ENCODE measurements at places on chromosomes 7 and 10.
A peak's percentile ranks its signal among the peaks of the same experiment; 100 is the strongest.

DNA sequence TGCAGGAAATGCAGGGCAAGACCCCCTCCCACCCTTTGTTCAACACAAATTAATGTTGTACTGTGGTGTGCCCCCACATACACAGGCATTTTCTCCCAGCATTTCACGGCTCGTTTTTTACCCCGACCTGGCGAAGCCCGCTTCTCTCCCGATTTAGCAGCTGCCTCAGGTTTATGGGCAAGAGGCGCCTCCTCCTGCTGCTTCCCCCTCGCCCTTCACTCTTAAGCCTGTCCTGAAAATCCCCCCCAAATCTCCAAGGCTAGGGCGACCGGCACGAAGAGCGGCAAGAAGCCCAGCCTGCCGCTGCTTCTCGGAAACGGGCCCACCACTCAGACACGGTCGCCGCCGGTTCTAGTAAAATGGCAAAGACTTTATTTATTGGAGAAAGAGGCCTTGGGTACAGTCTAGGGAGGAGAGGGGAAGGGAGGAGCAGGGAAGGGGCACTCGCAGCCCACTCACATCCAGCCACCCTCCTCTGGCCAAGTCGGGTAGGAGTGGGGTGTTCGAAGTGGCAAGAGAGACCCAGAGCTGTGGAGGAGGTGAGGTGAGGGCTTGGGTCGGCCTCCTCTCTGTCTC, 3.3 kb downstream of the LBX1 start:
- no peak overlapping the region for H3K4me3 ChIP-seq
- no peak for DNase-seq
- H3K36me3 ChIP-seq, result no peaks in the 10 kb centered on the region

- H3K27me3 ChIP-seq, result no peaks in the 10 kb centered on the region
- H3K4me1 ChIP-seq, result peaks cover 3% of the 10 kb centered on the region
- DNase-seq, result no peak
- peak overlapping the region; percentile 32 for H3K27ac ChIP-seq
Observed at GRCh38 chr7:93949423-93949822, 27.9 kb downstream of the GNG11 start.

- H3K4me1 ChIP-seq, result no peaks in the 10 kb centered on the region
- H3K27ac ChIP-seq, result no peak overlapping the region
- peaks cover 23% of the 10 kb centered on the region for H3K27me3 ChIP-seq
- DNase-seq, result peak; percentile 36
- H3K36me3 ChIP-seq, result no peaks in the 10 kb centered on the region
Observed at GRCh38 chr10:132845780-132846595, 60.0 kb upstream of the NKX6-2 start.

DNA sequence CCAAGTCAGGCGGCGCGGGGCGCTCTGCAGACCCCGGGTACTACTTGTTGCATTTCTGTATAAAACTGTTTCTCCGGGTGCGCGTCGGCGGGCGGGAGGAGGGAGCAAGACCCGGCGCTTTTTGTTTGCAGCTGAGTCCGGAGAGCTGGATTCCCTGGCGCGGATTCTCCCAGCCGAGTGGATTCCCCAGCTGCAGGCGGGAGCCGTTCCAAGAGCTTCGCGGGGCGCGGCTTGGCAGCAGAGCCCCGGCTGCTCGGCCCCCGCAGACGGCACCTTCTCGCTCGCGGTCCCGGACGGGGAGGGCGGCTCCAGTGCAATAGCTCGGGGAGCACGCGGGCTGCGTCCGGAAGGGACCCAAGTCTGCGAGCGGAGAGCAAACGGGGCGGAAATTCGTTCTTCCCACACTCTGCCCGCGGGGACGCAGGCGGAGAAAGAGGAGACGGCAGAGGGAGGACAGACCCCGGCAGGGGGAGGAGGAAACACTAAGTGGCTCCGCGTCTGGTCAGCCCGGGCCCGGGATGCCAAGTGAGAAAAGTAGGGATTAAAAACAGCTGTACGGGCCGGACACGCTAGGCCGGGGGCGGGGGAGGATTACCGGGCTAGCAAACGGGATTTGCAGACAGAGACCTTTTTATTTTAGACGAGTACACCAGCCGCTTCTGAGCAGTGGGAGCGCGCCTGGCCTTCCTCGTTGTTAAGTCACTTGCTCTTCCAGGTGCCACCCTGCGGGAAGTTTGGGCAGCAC, at the start of gene TRIL:
Gene TRIL (minus strand): TSS at position 96 of the 745 bp plus-strand sequence. CDS start 284 bp downstream, outside the sequence.
- H3K4me1 ChIP-seq, result no peaks in the 10 kb centered on the region
- no peaks in the 10 kb centered on the region for H3K36me3 ChIP-seq
- no peak within 1 kb of the TSS for H3K27ac ChIP-seq
- peaks cover 32% of the 10 kb centered on the region for H3K27me3 ChIP-seq

DNA sequence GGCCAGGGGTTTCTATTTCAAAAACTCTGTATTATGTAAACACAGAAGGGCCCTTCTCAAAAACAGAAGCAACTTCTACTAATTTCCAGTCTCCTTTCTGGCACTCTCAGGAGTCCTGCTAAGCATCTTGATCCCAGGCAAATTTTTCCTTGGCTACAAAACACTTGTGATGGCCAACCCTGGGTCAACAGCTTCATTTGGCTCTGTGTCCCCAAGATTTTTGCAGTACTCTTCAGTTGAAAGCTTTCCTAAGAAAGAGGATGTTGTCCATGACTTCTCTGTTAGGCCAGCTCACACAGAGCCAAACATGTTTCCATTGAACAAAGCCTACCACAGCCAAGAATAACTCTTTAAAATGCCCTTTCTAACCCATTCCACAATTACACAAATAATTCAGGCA, 99.0 kb upstream of the EGR2 start:
- peak overlapping the region; percentile 28 for H3K27ac ChIP-seq
- no peaks in the 10 kb centered on the region for H3K36me3 ChIP-seq
- H3K4me1 ChIP-seq, result peaks cover 17% of the 10 kb centered on the region
- DNase-seq, result no peak

GRCh38 chr10:103766751-103767505, 88.4 kb downstream of the SH3PXD2A start:
- no peak overlapping the region for H3K4me3 ChIP-seq
- H3K27ac ChIP-seq, result peak overlapping the region; percentile 98
- H3K4me1 ChIP-seq, result peaks cover 51% of the 10 kb centered on the region
- peaks cover 29% of the 10 kb centered on the region for H3K36me3 ChIP-seq
- no peak for DNase-seq

GRCh38 chr7:121373177-121373576, 22.9 kb downstream of the FAM3C start:
- no peak overlapping the region for H3K27ac ChIP-seq
- no peak overlapping the region for H3K4me3 ChIP-seq
- H3K27me3 ChIP-seq, result no peaks in the 10 kb centered on the region
- peaks cover 69% of the 10 kb centered on the region for H3K36me3 ChIP-seq
- H3K4me1 ChIP-seq, result no peaks in the 10 kb centered on the region
- no peak for DNase-seq

DNA sequence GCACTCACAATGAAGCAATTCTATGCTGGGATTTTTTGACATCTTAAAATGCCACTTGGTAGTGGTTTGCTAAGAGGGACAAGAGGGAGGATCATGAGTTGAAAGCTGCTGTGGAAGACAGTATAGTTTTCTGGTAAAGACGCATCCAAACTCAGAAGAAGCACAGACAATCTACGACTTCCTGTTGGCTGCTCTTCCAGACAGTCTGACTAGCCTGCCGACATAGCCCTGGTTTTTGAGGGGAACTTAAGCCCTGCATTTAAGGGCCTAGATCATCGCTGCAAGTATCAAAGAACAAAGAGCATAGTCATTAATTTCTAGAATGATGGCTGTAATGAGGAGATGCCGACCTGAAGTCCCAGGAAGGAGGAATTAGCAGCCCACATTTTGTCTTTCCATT, 99.9 kb upstream of the IKZF1 start:
- H3K4me1 ChIP-seq, result no peaks in the 10 kb centered on the region
- H3K27ac ChIP-seq, result no peak overlapping the region
- DNase-seq, result no peak
- H3K36me3 ChIP-seq, result no peaks in the 10 kb centered on the region

DNA sequence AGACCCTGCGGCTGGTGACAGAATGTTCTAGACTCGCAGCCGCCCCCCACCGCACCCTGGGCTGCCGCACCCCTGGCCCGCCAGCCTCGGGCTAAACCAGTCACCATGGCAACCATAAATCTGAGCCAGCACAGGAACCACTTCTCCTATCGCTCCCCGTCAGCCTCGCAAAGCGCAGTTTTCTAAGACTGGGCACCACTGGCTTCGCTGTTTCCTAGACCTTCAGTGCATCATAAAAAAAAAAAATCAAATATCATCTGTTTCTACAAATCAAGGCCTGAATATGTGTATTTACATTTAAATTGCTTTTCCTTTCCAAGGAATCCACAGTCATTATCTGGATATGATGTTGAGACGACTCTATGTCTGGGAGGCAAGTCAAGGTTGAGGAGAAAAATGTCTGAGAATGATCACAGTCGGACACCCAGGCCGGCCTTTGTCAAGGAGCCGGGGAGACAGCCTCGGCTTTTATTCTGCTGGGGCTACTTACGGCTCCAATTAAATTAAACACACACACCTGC, 99.9 kb downstream of the PTPRN2 start:
- no peaks in the 10 kb centered on the region for H3K4me1 ChIP-seq
- no peak overlapping the region for H3K27ac ChIP-seq
- H3K27me3 ChIP-seq, result no peaks in the 10 kb centered on the region
- no peak for DNase-seq
- H3K36me3 ChIP-seq, result no peaks in the 10 kb centered on the region

DNA sequence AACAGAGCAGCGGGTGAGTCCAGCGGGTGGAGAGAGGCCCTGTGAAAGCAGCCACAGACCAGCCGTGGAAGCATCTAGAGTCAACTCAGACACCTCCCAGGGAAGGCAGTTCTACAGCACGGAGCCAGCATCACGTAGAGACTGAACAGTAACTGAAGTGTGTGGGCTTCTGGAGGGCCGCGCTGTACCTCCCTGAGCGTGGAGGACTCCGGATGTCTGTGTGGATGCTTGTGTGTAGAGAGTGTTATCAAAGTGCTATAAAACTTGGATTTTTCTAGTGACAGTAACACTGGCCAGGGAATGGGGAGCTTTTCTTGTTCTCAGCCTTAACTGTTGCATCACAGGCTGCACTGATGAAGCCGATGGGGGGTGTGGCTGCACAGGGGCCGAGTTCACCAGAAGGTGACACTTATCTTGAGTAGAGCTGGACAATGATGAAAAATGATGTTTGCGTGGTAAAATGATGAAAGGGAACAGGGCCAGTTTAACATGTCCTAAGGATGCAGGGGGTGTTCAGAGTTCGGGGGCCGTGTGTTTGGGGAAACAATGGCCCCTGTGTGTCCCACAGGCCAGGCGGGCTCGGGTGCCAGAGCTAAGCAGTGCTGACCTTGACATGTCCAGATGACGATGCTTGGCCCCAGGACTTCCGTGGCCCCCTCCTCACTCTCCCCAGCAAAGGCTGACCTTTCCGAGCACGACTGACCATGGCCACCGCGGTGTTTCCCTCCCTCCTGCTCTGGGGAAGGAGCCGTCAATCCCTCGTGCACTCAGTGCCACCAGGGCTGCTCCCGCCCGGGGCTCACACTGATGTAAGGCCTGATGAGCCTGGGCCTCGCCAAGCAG, 21.9 kb downstream of the MNX1 start:
- no peaks in the 10 kb centered on the region for H3K36me3 ChIP-seq
- DNase-seq, result no peak
- H3K4me1 ChIP-seq, result no peaks in the 10 kb centered on the region

GRCh38 chr10:498760-499435, 190.6 kb downstream of the DIP2C start:
- H3K4me1 ChIP-seq, result peaks cover 4% of the 10 kb centered on the region
- H3K36me3 ChIP-seq, result no peaks in the 10 kb centered on the region

DNA sequence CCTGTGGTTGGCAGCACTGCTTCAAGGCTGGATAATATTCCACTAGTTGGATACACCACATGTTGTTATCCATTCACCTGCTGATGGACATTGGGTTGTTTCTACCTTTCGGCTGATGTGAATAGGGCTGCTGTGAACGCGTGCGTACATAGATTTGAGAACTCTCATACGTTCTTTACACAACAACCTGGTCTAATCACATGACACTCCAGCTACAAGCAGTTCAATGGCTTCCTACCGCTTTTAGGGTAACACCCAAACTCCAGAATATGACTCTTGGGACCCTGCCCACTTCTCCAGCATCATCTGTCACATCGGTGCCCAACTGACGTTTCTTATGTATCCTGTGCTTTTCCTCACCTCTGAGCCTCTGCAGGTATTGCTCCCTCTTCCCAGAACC, 114.6 kb downstream of the ABLIM1 start:
- H3K4me3 ChIP-seq, result no peak overlapping the region
- no peaks in the 10 kb centered on the region for H3K36me3 ChIP-seq
- no peak for DNase-seq
- no peaks in the 10 kb centered on the region for H3K4me1 ChIP-seq
- no peaks in the 10 kb centered on the region for H3K27me3 ChIP-seq
- H3K27ac ChIP-seq, result no peak overlapping the region

- H3K4me3 ChIP-seq, result no peak overlapping the region
- H3K36me3 ChIP-seq, result no peaks in the 10 kb centered on the region
- no peak overlapping the region for H3K27ac ChIP-seq
- no peaks in the 10 kb centered on the region for H3K27me3 ChIP-seq
Observed at GRCh38 chr7:151840088-151840910, 36.6 kb downstream of the PRKAG2 start.

GRCh38 chr10:120184547-120185337, 272.3 kb upstream of the PLPP4 start:
- H3K27ac ChIP-seq, result no peak overlapping the region
- no peak overlapping the region for H3K4me3 ChIP-seq
- no peaks in the 10 kb centered on the region for H3K4me1 ChIP-seq
- H3K36me3 ChIP-seq, result no peaks in the 10 kb centered on the region
- no peak for DNase-seq
- H3K27me3 ChIP-seq, result no peaks in the 10 kb centered on the region

- H3K27me3 ChIP-seq, result no peaks in the 10 kb centered on the region
- H3K4me1 ChIP-seq, result no peaks in the 10 kb centered on the region
Observed at GRCh38 chr7:152579070-152579469, 96.9 kb downstream of the XRCC2 start.

DNA sequence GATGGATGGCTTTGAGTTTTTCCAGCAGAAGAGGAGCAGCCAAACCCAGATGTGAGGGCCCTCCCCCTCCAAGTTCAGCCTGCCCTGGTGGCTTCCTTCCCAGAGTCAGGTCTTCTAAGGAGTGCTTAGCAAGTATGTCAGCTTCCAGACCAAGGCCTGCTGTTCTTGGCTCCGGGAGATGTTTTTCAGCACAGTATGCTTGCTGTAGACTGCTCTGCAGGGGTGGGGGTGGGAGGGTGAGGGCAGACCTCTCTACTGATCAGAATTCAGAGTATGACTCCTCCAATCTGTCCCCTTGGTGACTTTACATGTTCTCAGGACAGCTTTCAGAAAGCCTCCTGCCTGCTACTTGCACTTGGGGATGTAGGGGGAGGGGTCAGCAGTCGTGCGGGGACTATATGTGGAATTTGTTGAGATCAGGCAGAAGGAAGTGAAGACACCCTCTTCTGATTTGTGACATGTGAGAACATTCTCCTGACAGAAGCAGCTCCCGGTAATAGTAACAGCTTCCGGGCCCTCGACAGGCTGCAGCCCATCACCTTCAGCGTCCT, 516.4 kb upstream of the ZMIZ1 start:
- DNase-seq, result no peak
- peaks cover 16% of the 10 kb centered on the region for H3K27me3 ChIP-seq
- H3K36me3 ChIP-seq, result no peaks in the 10 kb centered on the region
- no peak overlapping the region for H3K4me3 ChIP-seq
